ENCODE measurements at places on chromosomes 1 and 21.
A peak's percentile ranks its signal among the peaks of the same experiment; 100 is the strongest.

DNA sequence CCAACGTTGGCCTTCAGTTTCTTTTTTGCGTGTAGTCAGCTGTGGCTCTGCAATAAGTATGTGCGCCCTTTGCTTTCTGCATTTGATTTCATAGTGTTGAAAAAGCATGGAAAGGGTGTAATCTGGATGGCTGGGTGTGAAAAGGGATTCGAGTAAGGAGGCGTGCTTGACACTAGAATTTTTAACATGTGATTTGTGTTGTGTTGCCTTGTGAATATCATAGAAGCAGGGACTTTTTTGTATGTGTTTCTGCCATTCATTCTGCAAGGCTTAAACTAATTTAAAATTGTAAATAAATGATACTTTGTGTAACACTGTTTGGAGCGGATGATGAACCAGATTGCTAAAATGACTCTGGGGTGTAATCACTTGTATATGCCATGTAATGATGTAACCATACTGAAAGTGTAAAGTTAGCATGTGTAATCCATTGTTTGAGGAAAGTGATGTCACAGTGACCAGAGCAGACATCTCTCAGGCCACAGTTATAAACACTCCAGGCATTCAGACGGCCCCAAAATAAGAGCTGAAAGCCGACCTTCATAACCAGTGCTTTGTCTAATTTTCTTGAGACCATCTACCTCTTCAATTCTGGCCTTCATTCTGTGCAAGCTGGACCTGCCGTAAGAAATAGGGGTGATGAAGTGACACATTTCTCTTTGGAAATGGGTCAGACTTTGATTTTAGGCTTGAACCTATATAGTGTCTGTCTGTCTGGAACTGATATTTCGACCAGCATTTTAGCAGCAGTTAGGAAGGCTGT is 618 bp downstream of the SH3BGR start:
- no peak for DNase-seq

DNA sequence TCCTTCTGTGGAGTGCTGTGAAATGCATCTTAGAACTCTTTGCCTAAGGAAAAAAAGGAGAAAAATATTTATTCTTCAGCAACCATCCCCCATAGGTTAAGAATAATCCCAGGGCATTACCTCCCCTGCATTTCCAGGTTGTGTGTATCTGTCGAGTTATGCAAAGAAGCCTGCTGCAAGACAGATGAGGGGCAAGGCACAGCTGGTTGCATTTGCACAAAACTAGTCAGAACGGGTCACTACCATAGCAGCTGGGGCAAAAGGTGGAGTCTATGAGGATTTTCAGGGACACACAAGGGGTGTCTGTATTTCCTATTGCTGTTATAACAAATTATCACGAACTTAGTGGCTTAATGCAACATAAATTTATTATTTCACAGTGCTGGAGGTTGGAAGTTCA is 443.4 kb upstream of the C1orf87 start:
- DNase-seq, result no peak

- no peak for DNase-seq
These were observed 79.9 kb downstream of the FHAD1 start for GRCh38 chr1:15326691-15327588.

DNA sequence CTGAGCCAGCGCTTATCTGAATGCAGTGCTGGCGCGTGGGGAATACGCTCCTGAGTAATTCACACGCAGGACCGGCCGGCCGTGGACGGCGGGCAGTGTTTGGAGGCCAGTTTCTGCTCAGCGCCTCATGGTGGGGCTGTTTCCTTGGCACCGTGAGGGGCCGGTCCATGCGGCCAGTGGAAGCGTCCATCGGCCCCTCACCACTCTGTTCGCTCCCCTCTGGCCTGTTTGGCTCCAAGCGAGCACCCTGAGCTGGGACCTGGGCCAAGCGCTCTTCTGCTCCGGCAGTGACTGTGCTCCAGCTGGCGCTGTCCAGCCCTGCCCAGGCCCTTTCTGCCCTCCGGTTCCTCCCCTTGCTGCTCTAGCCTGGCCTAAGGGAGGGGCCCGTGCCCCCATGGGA is 16.3 kb upstream of the PLCH2 start:
- DNase-seq, result no peak

- DNase-seq, result no peak
These were observed 7.1 kb downstream of the PHLDA3 start for GRCh38 chr1:201461645-201462441.

DNA sequence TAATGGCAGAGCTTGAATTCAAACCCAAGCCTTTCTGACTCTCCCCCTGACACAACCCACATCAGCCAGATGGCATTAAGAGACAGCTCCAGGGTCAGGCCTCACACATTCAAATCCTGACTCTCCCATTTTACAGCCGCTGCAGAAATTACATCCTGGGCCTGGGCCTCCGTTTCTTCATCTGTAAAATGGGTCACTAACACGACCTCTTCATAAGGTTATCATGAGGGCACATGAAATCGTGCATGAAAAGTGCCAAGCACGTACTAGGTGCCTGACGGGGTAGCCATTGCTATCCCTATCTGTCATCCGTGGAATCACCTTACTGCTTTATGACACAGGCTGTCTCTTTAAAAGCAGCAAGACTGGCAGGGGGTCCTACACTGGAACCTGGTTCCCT is 19.8 kb upstream of the CASZ1 start:
- DNase-seq, result no peak

- DNase-seq, result no peak
These were observed 14.6 kb downstream of the SLC35E2B start for GRCh38 chr1:1677718-1678580.

DNA sequence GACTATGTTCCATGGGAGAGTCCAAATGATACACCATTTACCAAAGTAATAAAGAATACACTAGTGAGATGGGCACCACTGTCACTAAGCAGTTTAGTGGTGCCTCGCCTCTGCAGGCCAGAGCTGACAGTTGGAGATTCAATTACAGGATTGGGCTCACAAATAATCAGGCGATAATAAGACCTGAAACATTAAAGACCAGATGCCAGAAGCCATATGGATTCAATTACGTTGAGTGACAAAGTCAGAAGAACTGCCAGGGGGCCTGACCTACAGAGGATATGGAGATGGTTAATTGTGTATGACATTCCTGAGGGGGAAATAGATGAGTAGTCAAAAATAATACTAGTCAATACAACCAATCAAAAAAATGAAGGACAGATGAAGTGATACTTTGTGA is 65.2 kb upstream of the ST6GALNAC5 start:
- peak; percentile 96 for DNase-seq

- no peak for DNase-seq
These were observed 175.5 kb downstream of the HUNK start for GRCh38 chr21:32048353-32048752.

DNA sequence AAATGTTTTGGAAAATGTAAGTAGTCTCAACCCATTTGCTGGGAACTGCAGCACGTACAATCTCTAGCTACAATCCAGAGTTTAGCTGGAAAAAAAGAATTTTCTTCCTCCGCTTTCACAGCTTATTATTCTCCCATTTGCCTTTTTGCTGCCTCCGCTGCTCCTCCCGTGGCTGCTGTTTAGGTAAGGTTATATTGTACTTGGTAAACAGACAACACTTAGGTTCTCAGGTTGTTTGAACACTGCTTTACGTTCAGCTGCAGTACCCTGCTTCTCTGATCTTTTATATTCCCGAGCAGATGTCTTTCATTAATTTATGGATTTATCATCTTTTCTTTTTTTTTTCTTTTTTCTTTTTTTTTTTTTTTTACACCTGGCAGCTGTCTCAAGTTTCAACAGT is 14.3 kb downstream of the PROX1 start:
- DNase-seq, result peak; percentile 90

DNA sequence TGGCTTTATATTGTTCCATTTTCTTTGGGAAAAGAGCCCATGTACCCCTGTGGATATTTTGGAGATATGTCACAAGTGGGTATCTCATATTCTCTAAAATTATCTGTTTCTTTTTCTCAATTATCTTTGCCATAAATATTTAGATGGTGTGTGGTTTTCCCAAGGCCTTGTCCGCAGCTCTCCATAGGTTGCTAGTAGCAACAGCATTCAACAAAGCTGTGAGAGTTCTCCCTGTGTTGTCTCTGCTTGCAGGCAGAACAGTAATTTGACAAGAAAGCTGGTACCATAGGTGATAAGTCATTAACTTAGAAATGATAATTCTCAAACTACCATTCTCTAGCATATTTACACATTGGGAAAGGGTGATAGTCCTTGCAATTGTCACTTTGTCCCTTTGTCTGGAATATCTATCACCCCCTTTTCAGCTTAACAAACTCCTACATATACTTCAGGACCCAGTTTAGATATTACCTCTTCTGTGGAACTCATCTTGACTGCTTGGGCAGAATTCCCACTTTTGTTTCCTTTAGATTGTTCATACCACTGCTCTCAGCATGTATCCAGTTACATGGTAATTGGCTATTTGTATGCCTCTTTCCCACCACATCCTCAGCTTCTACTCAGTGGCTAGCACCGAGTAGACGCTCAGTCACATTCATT is 8.9 kb downstream of the CD101 start:
- DNase-seq, result no peak

DNA sequence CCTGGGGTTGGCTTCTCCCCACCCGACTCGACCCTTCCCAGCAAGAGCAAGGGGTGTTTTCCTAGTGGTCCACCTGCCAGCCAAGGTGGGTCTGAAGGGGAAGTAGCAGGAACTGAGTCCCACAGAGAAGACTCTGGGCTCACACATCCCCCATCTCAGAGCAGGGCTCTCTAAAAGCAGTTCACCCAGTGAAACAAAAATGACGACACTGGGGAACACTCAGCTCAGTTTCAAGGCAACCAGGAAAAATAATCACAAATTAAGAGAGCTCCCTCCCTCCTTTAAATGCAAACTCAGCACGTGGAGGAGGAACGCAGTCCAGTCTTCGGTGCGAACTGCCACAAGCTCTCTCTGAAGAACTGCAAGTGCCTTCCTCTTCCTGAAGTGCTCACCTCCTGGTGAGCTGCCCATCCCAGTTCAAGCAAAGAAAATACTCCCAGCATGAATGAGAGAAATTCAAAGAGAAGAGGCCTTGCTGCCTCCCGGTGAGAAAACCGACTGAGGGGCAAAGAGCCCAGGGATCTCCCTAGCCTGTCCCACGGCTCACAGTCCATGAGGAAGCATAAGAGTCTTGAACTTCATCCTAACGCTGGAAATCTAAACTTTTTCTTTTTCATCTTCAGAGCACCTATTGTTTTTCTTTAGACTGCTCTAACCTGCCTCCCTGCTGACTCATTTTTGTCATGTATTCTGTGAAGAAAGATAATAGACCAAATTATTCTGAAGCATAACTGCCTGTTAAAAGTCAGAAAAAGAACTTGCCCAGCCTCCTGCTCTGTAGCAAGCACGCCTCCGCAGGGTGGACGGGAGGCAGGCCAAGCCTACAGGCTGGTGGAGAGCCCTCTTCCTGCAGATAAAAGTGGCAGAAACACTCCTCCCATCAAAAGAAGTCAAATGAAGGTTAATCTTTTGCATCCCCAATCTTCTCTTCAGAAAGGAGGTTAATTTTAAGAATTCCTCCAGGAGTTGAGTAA is 281.4 kb downstream of the HHIPL2 start:
- no peak for DNase-seq

DNA sequence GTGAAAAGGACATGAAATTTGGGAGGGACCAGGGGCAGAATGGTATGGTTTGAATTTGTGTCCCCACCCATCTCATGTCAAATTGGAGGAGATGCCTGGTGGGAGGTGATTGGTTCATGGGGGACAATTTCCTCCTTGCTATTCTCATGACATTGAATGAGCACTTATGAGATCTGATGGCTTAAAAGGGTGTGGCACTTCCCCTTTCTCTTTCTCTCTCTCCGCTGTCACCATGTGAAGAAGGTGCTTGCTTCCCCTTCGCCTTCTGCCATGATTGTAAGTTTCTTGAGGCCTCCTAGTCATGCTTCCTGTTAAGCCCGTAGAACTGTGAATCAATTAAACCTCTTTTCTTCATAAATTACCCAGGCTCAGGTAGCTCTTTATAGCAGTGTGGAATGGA is 7.6 kb upstream of the GBP4 start:
- no peak for DNase-seq

- DNase-seq, result no peak
These were observed 35.5 kb upstream of the IRF2BP2 start for GRCh38 chr1:234645474-234645953.

DNA sequence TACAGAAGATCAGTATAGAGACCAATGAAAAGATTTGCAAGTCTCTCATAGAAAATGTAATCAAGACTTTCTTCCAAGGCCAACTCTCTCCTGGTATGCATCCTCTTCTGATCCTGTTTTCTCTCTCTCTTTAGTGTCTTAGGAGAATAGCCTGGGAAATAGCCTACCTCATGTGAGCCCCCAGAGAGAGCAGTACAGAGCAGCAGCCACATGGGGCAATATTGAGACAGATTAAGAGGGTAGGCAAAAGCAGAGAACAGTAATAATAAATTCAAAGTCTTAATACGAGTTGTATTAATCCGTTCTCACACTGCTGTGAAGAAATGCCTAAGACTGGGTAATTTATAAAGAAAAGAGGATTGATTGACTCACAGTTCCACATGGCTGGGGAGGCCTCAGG is 61.4 kb downstream of the RNASEL start:
- no peak for DNase-seq

DNA sequence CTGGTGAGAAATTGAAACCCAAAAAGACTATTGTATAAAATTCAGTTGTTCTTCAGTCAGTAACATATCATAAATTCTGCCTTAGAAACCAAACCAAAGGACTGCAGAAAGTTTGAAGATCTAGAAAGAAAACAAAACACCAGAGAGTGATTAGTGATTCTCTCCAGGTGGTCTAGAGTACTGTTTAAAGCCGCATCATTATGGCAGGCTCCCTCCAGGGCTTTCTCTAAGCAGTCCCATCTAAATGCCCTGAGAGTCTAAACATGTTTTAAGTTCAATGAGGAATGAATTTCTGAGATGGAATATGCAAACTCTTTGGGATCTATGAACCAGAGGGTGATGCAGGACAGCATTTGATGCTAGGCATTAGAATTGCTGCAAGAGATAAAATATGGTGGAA is 100.9 kb upstream of the ST6GALNAC5 start:
- DNase-seq, result no peak

DNA sequence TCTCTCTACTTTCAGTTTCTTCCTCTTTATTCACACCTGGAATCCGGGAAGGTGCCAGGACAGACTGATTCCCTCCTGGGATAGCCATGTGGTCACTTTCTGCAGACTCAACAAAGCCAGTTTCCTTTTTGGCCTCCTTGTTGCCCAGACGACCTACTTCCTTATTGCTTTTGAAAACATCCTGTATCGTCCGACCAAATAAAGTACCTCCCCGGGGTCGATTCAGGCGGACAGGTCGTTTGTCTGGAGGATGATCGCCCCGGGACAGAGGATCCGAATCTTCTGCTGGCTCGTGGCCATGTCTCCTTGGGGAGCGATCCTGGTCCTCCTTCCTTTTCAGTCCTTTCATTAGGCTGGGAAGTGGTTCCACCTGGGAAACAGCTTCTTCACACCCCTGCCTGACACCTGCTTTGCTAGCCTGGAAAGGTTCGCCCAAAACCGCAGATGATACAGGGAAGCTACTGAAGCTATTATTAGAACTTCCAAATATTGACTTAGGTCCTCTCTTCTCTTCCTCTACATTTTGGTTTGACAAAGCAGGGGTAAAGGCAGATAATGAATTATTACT is 1.2 kb downstream of the MCM3AP start:
- DNase-seq, result no peak
